ENCODE measurements at places on chromosomes 5 and 9.

- H3K36me3 ChIP-seq, result no peaks in the 10 kb centered on the region
- H3K4me3 ChIP-seq, result no peak overlapping the region
- no peak for DNase-seq
These were observed 205.7 kb downstream of the AGTPBP1 start for GRCh38 chr9:85536076-85536475.

GRCh38 chr9:2655411-2655901, 33.9 kb downstream of the VLDLR start:
- H3K4me3 ChIP-seq, result no peak overlapping the region
- no peak overlapping the region for H3K27ac ChIP-seq

GRCh38 chr5:32280656-32281081, 32.1 kb downstream of the MTMR12 start:
- H3K27ac ChIP-seq, result no peak overlapping the region
- H3K4me3 ChIP-seq, result no peak overlapping the region
- H3K4me1 ChIP-seq, result peaks cover 13% of the 10 kb centered on the region

DNA sequence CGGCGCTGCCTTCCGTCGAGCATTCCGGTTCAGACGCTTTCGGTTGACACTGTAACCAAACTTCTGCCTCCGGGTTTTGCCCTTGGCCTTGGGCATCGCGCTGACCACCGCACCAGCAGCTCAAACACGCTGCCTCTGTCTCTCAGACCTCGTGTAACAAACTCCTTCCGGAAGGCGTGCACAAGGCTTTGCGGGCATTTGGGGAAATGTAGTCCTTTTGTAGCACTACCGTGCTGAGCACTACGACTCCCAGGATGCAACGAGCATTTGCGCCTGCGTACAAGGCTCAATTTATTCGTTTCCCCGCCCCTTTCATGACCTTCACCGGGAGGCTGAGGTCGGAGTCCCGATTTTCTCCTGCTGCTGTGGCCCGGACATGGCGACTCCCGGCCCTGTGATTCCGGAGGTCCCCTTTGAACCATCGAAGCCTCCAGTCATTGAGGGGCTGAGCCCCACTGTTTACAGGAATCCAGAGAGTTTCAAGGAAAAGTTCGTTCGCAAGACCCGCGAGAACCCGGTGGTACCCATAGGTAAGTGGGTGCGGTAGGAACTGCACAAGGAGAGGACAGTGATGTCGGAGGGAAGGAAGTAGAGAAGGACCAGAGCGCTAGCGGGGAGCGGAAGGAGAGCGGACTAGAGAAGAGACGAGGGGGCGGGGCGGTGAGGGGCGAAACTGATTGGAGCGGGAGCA, at the start of the genes HIGD2A and NOP16:
Gene HIGD2A, plus strand, starts transcription at position 308 of the 691 bp plus-strand sequence. Its CDS starts 69 bp downstream, at position 377.
Gene NOP16, minus strand, starts transcription at position 155 of the 691 bp plus-strand sequence. Its CDS starts 59 bp downstream, at position 96.
- no peaks in the 10 kb centered on the region for H3K27me3 ChIP-seq
- peaks cover 33% of the 10 kb centered on the region for H3K4me1 ChIP-seq
- H3K27ac ChIP-seq, result peak within 1 kb of the TSS; percentile 95
- peak; percentile 98 for DNase-seq

Data from CD4-positive, alpha-beta T cell (primary cell).